ENCODE measurements at places on chromosomes 2 and 18.

DNA sequence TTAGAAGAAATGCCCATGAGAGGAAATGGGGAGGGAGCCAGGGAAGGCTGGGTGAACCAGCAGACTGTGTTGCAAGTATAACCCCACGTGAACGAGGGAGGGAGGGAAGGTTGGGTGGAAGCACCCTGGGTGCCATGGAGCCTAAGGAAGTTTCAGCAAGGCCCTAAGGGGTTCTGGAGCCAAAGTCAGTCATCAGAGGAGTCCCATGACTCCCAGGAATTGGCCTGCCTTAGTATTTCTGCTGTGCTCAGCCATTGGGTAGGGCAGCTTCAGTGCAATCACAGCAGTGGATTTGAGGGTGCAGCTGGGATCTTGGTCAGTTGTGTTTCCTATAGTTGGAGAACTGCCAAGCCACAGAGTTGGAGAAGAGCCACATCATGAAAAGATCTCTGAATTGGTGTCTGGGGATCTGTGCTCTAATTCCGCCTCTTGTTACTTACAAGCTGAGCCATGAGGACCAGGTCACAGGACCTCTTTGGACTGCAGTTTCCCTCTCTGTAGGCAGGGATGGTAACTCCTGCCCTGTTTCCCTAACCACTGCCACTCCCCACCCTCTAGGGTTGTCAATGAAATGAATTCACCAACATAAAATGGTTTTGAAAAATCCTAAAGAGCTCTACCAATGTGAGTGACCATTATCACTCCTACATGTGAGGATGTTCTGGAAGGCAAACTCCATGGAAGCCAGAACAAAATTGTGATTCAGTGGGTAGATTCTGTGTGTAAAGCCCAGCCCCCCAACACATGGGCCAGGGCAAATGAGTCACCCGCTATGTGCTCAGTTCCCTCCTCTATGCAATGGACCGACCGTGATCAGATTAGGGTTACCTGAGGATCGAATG, 108.9 kb downstream of the CLIP4 start:
- DNase-seq = peak; percentile 80

DNA sequence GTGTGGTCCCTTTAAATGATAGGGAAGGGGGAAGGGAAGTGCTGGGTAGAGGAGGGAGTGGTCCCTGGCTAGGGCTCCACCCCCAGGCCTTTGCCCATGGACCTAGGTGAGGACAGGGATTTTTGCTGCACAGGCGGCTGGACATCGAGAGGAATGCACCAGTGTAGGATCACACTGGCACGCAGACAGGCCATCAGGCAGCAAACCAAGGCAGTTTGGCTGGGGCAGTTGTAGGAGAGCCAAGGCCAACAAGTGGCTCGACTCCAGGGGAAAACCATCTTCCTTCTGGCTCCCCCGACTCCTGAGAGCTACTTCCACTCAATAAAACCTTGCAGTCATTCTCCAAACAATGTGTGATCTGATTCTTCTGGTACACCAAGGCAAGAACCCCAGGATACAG, 402.0 kb upstream of the LRRTM1 start:
- no peak for DNase-seq

DNA sequence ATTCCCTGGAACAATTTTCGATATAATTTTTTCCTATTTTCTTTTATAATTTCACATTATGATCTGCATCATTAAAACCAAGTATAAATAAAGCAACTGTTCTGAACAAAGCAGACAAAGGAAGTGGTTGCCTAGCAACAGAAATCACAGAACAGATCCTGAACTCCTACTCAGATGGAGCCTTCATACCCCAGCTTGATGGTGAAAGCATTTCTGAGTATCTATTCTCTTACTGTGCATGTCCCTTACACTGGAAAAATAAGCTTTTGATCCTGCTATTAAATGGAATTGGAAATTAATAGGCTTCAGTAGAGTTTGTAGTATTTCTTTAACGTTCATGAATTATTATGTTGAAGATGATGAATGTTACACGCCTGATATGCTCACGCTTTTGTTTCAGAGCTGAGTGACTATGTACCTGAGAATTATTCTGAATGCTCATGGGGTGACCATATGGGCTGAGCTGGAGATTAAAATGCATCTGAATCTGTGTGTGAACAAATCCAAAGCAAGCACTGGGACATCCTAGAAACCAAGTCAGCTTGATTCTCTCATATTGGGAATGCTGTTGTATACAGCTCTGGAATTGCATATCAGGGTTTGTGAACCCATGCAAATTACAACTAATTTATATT, 254.0 kb downstream of the KCNJ3 start:
- peak; percentile 1 for DNase-seq

- no peak for DNase-seq
These were observed 328.1 kb downstream of the EXOC6B start for GRCh38 chr2:72497763-72498162.

DNA sequence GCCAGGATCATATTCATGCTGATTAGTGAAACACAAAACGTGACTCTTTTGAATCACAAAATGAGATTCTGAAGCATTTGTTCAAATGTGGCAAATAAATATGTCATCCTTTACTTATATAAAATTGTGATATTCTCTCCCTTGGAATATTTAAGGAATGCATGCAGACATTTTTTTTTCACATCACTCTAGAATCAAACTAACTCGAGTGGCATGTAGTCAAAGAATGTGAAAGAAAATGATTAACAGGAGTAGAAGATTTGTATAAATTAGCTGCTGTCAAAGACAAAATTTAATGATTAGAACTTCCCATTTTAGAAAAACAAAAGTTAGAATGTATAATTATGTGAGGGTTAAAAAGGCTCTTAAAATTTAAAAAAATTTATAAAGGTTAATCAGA, 721.0 kb upstream of the FAM98A start:
- no peak for DNase-seq

DNA sequence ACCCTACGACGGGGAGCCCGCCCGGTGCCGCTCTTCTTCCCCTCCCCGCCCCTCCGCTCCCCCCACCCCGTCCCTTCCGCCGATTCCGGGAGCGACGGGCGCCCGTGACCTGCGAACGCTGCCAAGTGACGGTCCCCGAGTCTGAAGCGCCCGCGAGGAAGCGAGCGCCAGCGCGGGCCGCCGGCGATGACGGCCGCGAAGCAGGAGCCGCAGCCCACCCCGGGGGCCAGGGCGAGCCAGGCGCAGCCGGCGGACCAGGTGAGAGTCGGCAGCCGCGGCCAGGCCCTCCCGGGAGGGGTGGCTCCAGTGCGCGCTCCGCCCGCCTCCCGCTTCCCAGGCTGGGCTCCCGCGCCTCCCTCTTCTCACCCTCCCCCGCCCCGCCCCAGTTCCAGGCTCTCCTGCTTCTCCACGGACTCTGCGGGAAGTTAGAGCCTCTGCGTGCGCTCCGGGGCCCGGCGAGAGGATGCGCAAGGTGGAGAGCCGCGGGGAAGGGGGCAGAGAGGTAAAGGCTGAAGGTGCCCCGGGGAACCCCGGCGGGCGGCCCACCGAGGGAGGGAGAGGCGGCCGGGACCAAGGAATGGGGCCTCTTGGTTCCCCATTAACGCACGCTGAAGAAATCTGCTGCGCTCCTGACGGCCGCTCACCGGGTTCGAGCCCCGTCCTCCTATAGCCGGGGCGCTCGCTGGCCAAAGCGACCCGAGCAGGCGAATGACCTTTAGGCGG, 719.5 kb downstream of the DPP10 start:
- peak; percentile 34 for DNase-seq

- DNase-seq = no peak
These were observed 820.4 kb downstream of the BCL11A start for GRCh38 chr2:59732871-59733566.

DNA sequence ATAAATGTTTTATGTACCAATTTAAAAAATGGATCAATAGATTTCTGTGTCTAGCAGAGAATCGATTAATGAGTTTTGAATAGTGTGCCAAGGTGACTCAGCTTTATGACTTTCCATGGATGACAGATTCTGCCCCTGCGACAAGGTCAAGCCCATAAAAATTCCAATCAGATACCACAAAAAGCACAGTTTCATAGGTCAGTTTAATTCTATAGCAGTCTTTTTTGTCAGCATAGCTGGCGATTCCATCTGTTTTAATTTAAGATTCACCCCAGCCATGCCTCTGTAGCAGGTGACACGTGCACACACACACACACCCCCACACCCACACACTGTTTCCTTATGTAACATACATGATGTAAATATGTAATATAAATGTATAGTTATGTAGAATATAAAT, 28.9 kb downstream of the RAB31 start:
- no peak for DNase-seq

DNA sequence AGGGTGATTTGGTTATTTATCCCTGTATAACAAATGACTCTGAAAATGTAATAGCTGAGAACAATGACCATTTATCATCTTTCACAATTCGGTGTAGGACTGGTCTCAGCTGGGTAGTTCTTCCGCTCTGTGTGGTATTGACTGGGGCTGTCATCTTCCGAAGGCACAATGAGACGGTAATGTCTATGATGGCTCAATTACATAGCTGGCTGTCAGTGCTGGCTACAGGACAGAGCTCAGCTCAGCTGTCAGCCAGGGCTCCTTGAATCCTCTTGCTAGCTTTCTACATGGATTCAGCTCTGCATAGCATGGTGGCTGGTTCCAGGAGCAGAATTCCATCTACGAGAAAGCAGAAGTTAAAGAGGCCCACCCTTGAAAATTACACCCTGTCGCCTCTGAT, 483.8 kb downstream of the TDRD15 start:
- no peak for DNase-seq

DNA sequence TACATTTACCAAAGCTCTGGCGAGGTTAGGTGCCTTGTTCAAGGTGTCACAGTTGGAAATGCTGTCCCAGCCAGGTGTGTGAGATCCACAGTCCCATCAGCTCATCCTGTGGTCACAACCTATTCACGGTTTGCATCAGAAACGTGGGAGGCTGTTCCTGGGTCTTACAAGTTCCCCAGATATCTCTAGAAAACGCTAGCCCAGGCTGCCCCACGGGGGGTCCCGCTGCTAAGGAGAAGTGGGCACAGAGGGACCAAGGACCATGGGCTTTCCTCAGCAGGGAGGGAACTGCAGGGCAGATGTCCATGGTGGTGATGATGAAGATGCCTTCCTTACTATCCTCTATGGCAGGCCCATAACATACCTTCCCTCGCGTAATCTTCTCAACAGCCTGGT, 649 bp downstream of the FECH start:
- DNase-seq = no peak

DNA sequence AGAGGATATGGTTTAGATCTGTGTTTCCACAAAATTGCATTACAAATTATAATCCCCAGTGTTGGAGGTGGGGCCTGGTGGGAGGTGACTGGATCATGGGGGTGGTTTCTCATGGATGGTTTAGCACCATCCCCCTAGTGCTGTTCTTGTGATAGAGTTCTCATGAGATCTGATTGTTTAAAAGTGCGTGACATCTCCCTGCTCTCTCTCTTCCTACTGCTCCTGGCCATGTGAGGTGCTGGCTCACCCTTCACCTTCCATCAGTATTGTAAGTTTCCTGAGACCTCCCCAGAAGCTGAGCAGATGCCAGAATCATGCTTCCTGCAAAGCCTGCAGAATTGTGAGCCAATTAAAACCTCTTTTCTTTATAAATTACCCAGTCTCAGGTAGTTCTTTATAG, 33.1 kb downstream of the LHCGR start:
- no peak for DNase-seq

- DNase-seq = peak; percentile 57
These were observed 214.7 kb downstream of the TGIF1 start for GRCh38 chr18:3664563-3665178.

GRCh38 chr18:12474146-12474545, 66.4 kb downstream of the PRELID3A start:
- DNase-seq = no peak

- no peak for DNase-seq
These were observed 28.3 kb downstream of the CREB1 start for GRCh38 chr2:207558079-207558491.
